ENCODE measurements at places on chromosomes 4 and X. TPM values are rescaled to one million over a fixed set of nuclear protein-coding genes. Genes with fewer than 3 reads are reported as not detected.

GRCh38 chrX:151538190-151539122, 25.0 kb upstream of the PASD1 start:
- no peaks in the 10 kb centered on the region for H3K27me3 ChIP-seq
- no peaks in the 10 kb centered on the region for H3K4me1 ChIP-seq
- no peak for DNase-seq
- H3K27ac ChIP-seq: no peak overlapping the region
- H3K36me3 ChIP-seq: no peaks in the 10 kb centered on the region

GRCh38 chr4:151417164-151417571, 8.2 kb downstream of the FHIP1A start:
- no peak overlapping the region for H3K27ac ChIP-seq
- H3K4me3 ChIP-seq: no peak overlapping the region
- H3K36me3 ChIP-seq: no peaks in the 10 kb centered on the region
- no peak for DNase-seq
- no peaks in the 10 kb centered on the region for H3K27me3 ChIP-seq

GRCh38 chr4:174284487-174284886, 776 bp downstream of the CEP44 start:
- H3K27ac ChIP-seq: no peak overlapping the region
- peak overlapping the region; percentile 60 for H3K4me3 ChIP-seq
- peaks cover 14% of the 10 kb centered on the region for H3K4me1 ChIP-seq
- no peaks in the 10 kb centered on the region for H3K36me3 ChIP-seq
- DNase-seq: no peak

DNA sequence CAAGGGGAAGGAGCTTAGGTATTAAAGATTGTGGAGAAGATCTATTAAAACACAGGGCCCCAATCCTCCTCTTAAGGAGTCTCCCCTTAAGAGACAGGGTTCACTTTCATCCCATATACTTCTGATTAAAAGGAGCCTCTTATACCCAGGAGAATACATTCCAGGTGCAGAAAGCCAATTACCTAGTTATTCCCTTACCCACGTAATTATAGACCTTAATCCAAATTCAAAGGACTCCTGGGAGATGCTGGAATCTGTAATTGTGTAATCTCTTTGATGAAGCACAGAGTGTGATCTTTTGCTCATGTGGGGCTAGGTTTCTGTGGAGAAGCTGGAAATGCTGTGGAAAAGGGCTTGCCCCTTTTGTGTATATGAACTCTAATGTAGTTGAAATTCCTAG, 1.4 kb upstream of the SEC24B start:
- H3K4me1 ChIP-seq: peaks cover 11% of the 10 kb centered on the region
- H3K4me3 ChIP-seq: peak overlapping the region; percentile 83
- no peak overlapping the region for H3K27ac ChIP-seq

The F8A2 gene
- not detected for total RNA-seq

The GABRG1 gene
- total RNA-seq: not detected

The LNX1 gene
- total RNA-seq: 18.5 TPM
